ENCODE measurements at places on chromosomes 12 and 14.

DNA sequence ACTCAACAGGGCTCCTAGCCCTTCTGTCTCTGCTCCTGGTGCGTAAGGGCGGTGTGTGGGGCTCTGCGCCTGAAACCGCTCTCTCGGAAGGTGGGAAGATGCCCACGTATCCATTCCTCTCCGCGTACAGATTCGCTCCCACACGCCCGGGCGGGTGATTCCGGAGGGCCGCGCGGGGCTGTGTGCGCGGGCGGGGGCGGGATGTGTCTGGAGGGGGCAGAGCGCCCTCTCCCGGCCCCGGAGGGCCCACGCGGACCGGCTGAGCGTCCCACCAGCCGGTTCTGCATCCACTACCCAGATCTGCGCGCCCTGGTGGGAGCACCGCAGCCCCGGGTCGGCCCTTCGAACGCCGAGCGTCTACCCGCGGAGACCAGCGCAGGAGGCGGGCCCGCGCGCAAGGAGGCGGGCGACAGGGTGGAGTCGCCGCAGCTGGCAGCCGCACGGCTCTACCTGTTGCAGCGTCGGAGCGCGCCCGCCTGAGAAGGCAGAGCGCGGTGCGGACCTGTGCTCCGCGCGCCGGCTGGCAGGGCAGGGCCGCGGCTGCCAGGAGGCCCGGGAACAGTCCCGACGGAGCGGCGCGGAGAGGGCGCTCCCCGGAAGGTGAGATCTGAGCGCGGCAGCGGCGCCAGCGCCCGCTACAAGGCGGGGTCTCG, 1.4 kb upstream of the KCNK13 start:
- DNase-seq: peak; percentile 21

DNA sequence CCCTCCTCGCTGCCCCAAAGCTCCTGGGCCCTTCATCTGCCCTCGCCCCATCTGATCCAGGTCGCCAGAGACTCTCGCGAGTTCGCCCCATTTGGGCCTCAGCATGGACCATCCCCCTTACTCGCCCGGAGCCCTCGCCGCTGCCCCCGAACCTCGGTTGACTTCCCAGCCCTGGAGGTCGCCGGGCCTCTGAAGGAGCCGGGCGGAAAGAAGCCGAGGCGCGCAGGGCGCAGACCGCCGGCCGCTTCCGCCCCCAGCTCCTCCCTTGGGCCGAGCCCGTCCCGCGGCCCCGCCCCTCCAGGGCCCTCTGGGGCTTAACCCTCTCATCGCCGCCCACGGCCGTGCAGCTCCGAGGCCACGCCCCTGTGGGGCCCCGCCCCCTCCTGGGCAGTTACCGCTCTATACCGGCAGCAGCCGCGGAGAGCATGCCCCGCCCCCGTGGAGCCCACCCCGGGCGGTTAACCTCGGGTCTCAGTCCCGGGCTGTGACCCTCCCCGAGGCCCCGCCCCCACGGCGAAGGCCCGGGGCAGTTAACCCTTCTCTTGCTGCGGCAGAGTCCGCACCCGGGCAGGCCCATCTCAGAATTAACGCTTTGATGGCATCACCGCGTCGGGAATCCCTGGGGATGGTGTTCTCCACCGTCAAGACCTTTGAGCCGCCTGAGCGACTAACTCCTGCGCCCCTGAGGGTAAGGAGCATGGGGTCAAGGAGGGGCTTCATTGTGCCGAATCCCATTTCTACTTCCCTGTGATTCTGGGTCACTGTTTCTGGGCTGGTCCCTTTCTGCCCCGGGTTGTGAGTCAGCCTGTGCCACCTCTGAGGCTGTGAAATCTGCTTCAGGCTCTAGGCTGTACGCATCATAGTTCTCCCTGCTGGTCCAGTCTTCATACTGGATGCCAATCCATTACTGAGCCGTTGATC, at the start of gene SPSB2:
Gene SPSB2 (minus strand): TSS at position 210 of the 921 bp plus-strand sequence. CDS start 402 bp downstream, outside the sequence.
- DNase-seq: peak; percentile 91

- peak; percentile 82 for DNase-seq
Observed at GRCh38 chr12:113271853-113272561, 50.7 kb downstream of the TPCN1 start.

- DNase-seq: no peak
Observed at GRCh38 chr12:124696693-124697476, 129.5 kb upstream of the NCOR2 start.

GRCh38 chr14:75223664-75224154, 47.3 kb upstream of the TMED10 start:
- peak; percentile 38 for DNase-seq

DNA sequence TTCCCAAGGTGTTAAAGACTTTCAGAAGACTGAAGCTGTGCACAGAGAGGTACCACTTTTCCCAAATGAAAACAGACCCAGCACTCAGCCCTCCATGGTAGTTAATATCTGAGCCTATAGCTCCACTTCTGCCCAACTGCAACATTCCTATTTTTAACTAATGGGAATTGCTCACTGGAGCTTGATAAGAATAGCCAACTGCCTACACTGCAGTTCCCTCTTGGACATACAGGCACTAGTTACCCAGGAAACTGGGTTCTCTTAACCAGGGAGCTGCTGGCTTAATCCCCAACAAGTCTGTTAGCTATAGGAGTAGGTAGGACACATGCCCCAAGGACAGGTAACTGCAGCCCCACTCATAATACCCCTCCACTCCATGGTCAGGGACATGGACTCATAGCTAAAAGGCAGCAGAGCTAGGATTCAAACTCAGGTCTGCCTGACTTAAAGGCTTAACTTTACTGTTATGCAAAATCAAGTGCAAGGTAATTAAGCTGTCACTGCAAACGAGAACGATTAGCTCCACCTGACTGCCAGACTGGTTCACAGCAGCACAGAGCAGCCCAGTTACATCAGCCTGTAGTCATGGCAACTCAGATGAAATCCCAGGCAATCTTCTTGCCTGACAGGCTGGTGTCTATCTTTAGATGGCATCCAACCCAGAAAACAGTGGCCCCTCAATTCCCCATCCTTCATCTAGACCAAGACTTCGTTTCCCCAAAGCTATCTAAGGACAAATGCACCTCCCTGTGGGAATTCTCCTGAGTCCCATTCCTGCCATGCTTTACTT, 77.1 kb upstream of the ACTN1 start:
- peak; percentile 76 for DNase-seq
